ENCODE measurements at places on chromosomes 6 and 20.

DNA sequence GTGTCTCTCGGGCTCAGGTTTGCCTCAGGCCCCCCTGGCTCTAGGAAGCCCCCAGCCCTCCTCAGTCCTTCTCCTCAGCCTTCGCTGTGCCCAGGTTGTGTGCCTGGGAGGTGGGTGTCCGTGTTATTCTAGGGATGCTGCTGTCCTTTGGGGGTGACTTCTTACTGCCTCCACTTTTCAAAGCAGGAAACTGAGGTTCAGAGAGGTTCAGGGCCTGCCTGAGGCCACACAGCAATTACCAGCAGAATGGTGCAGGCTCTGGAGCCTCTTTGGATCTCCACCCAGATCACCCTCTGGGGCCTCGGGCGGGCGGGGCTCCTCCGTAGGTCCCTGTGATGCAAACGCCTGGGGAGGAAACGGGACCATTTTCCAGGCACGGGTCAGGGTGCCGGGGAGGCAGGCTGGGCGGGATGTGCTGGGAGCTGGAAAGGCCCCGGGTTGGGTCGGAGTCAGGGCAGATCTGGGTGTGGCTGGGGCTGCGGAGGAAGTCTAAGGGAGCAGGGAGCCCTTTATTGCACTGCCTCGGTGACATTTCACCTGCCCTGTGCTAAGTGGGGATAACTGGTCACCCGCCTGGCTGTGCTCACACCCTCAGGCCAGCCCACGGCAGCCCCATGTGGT, 23.2 kb downstream of the GATA5 start:
- no peak for DNase-seq

- no peak for DNase-seq
These were observed 4.1 kb downstream of the CNBD2 start for GRCh38 chr20:35972462-35972861.

- DNase-seq, result no peak
These were observed 599.6 kb downstream of the PTPRT start for GRCh38 chr20:42589976-42590639.

GRCh38 chr6:7282097-7282906, 30.7 kb downstream of the SSR1 start:
- no peak for DNase-seq

- no peak for DNase-seq
These were observed 25.7 kb downstream of the PSMB9 start for GRCh38 chr6:32879691-32880090.

GRCh38 chr20:39829256-39829655, 859.8 kb downstream of the MAFB start:
- no peak for DNase-seq

GRCh38 chr6:45574014-45574461, 196.3 kb upstream of the SUPT3H start:
- no peak for DNase-seq

DNA sequence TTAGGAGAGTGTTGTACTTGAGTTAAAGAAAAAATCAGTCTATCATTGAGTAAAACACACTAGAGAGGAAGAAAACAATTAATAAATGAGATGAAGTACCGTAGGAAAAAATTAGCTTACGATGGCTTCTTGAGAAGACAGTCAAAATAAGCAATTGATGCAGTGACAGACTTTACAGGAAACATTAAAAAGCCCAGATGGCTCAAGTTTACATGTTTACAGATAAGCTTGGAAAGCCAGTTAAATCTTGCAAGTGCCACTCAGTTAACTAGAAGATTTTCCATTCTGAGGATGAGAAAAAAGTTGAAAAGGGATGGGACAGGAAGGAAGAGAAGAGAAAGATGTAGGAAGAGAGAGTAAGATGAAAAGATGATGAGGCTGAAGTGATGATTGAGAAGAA, 288.8 kb upstream of the FERMT1 start:
- no peak for DNase-seq
